ENCODE measurements at places on chromosomes 13 and 19. TPM values are rescaled to one million over a fixed set of nuclear protein-coding genes. Genes with fewer than 3 reads are reported as not detected.

GRCh38 chr19:10797541-10798256, 38.3 kb downstream of the TMED1 start:
- DNase-seq: no peak

DNA sequence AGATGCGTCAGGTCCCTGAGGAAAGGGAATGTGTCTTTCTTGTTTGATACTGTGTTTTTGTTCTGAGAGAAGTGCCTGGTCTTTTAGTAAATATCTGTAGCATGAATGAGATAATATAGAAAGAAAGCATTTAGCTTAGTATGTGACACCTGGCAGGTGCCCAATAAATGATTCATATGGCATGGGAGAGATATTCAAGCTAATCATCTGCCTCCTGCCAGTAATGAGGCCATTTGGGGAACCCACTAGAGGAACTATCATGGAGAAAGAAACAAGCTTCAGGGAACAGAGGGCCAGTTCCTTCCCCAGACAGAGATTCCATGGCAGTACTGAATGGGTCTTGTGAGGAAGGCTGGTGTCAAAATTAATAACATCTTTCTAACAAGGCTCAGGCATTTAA, 603.9 kb downstream of the DCT start:
- no peak for DNase-seq

DNA sequence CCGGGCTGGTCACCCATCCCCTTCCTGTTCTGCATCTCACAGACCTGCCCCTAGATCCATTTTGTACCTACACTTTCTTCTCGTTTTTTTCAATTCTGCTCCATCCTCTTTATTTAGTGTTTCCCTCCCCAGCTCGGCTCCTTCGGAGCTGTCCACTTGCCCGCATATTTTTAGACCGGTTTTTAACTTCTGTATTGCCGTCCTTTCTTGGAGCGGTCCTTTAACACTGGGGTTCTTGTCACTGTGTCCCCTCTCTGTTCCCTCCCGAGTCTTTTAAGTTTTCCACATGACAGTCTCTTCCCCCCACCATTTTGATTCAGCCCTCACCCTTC, 1.7 kb downstream of the ARHGAP35 start:
- no peak for DNase-seq

DNA sequence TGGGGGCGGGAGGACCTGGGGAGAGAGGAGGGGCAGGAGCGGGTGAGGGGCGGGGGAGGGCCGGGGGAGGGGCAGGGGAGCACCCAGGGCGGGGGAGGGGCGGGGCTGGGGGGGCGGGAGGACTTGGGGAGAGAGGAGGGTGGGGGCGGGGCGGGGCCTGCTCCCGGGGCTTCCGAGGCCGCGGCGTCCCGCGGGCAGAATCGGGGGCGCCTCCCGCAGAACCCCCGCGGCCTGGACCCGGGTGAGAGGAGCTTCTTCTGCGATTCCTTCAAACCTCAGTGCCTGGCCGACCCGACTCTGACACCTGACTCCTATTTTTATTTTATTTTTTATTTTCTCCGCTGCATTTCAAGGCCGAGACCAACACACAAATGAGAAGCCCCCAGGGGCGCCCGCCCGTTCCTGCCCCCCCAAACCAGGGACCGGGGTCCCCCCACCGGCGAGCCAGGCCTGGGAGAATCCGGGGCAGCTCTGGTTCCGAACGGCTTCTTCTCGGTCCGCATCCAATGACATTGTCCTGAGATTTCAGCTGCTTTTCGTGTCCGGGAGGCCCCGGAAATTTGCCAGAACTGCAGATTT, 470 bp upstream of the GRTP1 start:
- DNase-seq: no peak

- no peak for DNase-seq
Observed at GRCh38 chr19:38944981-38945506, 14.3 kb downstream of the MRPS12 start.

- no peak for DNase-seq
Observed at GRCh38 chr19:13045812-13046211, 50.5 kb downstream of the NFIX start.

GRCh38 chr13:33053397-33054066, 37.3 kb downstream of the KL start:
- DNase-seq: no peak

- DNase-seq: no peak
Observed at GRCh38 chr19:53892981-53893325, 11.0 kb downstream of the PRKCG start.

Gene TEX29
- not detected for total RNA-seq

Gene POSTN
- not detected for total RNA-seq

Gene GRIN3B
- total RNA-seq: 0.69 TPM

Gene CEACAM4
- not detected for total RNA-seq

Gene NPAS1
- total RNA-seq: 4.6 TPM

Gene TSSK6
- total RNA-seq: 4.1 TPM

Gene LIM2
- total RNA-seq: not detected

Gene ZNF599
- 2.2 TPM for total RNA-seq

Gene KHSRP
- total RNA-seq: 553 TPM

Data from HCT116 (cell line).